ENCODE measurements at places on chromosomes 5 and 9.

DNA sequence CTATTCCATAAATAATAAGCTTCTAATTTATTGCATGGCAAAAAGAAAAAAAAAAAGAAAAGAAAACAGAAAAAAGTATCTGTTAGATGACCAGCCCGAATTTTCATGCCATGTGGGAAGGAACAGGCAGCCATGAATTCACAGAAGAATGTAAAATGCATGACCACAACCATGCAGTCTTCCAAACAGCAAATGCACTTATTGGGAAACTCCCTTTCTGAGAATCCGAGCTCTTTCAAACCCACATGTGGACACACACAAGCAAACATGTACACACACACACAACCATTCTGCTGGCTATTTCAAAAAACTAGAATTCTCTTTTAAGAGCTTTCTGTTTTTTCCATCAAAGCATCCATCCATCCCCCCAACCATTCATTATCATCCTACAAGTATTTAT lies 236.1 kb downstream of the DNAH5 start:
- no peaks in the 10 kb centered on the region for H3K36me3 ChIP-seq
- no peak for DNase-seq
- H3K4me3 ChIP-seq = no peak overlapping the region
- H3K27me3 ChIP-seq = no peaks in the 10 kb centered on the region
- H3K27ac ChIP-seq = no peak overlapping the region
- H3K4me1 ChIP-seq = no peaks in the 10 kb centered on the region

DNA sequence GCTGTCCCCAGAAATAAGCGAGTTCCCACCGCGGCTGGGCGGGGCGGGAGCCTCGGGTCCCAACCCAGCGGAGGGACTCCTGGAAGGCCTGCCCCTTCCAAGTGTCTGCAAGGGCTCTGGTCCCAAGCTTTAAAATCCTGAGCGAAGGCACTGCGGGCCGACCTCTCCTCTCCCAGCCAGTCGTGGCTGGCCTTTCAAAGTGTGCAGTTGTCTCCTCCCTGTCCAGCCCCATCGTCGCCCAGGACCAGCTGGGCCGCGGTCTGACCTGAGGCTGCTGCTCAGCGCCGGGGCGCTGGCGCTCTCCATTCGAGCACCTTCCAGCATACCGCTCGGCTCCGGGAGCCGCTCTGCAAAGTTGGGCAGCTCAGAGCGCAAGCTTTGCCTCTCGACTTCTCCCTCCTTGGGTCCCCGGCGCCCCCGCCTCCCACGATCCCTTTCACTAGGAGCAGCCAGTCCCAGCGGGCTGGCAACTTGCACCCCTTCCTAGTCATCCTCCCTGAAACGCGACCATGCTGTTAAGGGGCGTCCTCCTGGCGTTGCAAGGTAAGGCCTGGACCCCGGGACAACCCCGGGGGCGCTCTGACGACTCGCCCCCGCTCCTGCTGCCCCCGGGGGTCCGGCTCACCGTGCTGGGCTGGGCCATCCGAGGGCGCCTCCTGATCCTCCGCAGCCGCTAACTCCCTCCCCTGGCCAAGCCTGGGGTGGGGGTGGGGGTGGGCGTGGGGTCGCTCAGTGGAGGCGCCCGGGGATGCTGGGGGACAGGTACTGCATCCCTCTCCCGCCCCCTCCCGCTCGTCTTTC lies at the start of gene MAMDC2:
TSS of gene MAMDC2 (plus strand) at position 160 of the 801 bp plus-strand sequence. CDS start at position 510, 350 bp downstream.
- peaks cover 72% of the 10 kb centered on the region for H3K27me3 ChIP-seq
- peak within 1 kb of the TSS; percentile 51 for H3K4me3 ChIP-seq
- no peaks in the 10 kb centered on the region for H3K36me3 ChIP-seq
- no peak within 1 kb of the TSS for H3K27ac ChIP-seq
- peaks cover 9% of the 10 kb centered on the region for H3K4me1 ChIP-seq

DNA sequence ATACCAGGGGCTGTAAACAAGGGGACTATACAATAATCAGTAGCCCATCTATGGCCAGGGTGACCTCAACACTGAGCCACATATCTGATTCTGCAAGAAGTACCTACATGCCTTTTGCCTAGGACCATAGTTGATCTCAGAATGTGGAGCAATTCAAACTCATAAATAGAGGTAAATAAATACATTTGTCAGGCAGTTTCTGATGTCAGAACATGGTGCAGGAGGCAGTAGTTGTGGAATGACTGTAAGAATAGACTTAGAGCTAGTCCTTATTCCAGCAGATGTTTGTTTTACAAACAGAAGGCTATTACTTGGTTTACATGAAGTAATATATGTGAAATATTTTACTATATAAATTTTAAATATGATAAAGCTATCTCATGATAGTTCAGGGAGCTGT lies 330.7 kb upstream of the DAB2 start:
- no peak overlapping the region for H3K4me3 ChIP-seq
- no peaks in the 10 kb centered on the region for H3K36me3 ChIP-seq
- no peak overlapping the region for H3K27ac ChIP-seq
- no peaks in the 10 kb centered on the region for H3K4me1 ChIP-seq
- peaks cover 13% of the 10 kb centered on the region for H3K27me3 ChIP-seq
- DNase-seq = no peak

GRCh38 chr5:139121120-139121519 lies 77.0 kb downstream of the SIL1 start:
- H3K27me3 ChIP-seq = no peaks in the 10 kb centered on the region
- no peaks in the 10 kb centered on the region for H3K4me1 ChIP-seq
- no peak overlapping the region for H3K4me3 ChIP-seq
- H3K36me3 ChIP-seq = peaks cover 66% of the 10 kb centered on the region

DNA sequence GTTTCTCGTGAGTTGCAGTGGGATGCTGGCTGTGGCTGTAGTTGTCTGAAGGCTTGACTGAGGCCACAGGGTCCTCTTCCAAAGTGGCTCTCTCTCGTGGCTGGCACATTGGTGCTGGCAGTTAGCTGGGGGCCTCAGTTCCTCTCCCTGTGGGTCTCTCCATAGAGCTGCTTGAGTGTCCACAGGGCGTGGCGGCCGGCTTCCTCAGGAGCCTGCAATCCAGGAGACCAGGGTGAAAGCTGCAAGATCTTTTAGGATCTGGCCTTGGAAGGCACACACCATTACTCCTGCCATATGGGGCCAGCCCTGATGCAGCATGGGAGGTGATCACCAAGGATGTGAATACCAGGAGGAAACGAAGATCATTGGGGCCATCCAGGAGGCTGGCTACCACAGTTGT lies 41.1 kb downstream of the ANKRD33B start:
- no peak overlapping the region for H3K4me3 ChIP-seq
- DNase-seq = no peak
- peaks cover 3% of the 10 kb centered on the region for H3K36me3 ChIP-seq
- H3K27me3 ChIP-seq = peaks cover 31% of the 10 kb centered on the region
- H3K27ac ChIP-seq = no peak overlapping the region

DNA sequence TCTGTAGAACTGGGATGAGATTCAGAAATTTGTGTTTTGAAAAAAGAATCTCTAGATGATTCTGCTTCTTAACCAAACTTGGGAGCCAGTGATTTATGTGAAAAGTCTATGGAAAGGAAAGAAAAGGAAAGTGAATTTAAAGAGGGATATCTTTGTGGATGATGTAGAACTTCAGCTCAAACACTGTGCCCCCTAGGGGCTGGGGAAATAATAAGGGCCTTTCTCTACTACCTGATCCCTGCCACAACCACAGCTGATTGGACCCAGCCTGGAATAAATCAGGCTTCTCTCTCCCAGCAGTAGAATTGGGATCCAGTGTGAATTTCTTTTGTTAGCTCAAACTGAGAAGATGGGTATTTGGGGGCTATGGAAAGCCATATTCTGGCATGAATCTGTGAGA lies 155.0 kb downstream of the PRELID2 start:
- no peak overlapping the region for H3K27ac ChIP-seq
- no peak for DNase-seq
- no peaks in the 10 kb centered on the region for H3K4me1 ChIP-seq
- H3K4me3 ChIP-seq = no peak overlapping the region

GRCh38 chr5:10984021-10984715 lies 223.1 kb upstream of the DAP start:
- H3K36me3 ChIP-seq = no peaks in the 10 kb centered on the region
- DNase-seq = no peak
- no peak overlapping the region for H3K27ac ChIP-seq
- H3K4me1 ChIP-seq = peaks cover 10% of the 10 kb centered on the region
- peaks cover 26% of the 10 kb centered on the region for H3K27me3 ChIP-seq

- no peaks in the 10 kb centered on the region for H3K4me1 ChIP-seq
- no peak overlapping the region for H3K4me3 ChIP-seq
- H3K36me3 ChIP-seq = no peaks in the 10 kb centered on the region
- DNase-seq = no peak
- peaks cover 2% of the 10 kb centered on the region for H3K27me3 ChIP-seq
These were observed 188.9 kb downstream of the SPOCK1 start for GRCh38 chr5:137310051-137310730.
